ENCODE measurements at places on chromosomes 12 and 14.

DNA sequence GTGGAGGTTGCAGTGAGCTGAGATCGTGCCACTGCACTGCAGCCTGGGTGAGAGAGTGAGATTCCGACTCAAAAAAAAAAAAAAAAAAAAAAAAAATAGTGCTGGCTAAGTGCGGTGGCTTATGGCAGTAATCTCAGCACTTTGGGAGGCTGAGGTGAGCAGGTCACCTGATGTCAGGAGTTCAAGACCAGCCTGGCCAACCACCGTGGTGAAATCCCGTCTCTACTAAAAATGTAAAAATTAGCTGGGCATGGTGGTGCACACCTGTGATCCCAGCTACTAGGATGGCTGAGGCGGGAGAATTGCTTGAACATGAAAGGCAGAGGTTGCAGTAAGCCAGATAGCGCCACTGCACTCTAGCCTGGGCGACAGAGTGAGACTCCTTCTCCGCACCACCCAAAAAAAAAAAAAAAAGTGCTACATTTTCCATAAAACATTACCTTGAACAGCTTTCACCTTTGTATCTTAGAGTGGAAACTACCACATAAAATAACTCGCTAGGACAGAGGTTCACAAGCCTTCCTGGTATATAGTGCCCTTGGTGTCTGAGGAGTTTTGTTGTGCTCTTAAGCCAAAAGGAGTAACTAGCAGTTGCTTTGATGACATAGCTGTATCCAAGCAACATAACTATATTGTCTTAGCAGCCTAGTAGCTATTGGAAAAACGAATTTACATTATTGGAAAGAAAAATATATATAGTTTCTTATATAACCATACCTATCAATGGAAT, 11.1 kb downstream of the PTGES3 start:
- DNase-seq = no peak

GRCh38 chr14:66606826-66607225, 98.9 kb downstream of the GPHN start:
- DNase-seq = no peak

- no peak for DNase-seq
These were observed 192.1 kb downstream of the SNAPC1 start for GRCh38 chr14:61954306-61954705.

DNA sequence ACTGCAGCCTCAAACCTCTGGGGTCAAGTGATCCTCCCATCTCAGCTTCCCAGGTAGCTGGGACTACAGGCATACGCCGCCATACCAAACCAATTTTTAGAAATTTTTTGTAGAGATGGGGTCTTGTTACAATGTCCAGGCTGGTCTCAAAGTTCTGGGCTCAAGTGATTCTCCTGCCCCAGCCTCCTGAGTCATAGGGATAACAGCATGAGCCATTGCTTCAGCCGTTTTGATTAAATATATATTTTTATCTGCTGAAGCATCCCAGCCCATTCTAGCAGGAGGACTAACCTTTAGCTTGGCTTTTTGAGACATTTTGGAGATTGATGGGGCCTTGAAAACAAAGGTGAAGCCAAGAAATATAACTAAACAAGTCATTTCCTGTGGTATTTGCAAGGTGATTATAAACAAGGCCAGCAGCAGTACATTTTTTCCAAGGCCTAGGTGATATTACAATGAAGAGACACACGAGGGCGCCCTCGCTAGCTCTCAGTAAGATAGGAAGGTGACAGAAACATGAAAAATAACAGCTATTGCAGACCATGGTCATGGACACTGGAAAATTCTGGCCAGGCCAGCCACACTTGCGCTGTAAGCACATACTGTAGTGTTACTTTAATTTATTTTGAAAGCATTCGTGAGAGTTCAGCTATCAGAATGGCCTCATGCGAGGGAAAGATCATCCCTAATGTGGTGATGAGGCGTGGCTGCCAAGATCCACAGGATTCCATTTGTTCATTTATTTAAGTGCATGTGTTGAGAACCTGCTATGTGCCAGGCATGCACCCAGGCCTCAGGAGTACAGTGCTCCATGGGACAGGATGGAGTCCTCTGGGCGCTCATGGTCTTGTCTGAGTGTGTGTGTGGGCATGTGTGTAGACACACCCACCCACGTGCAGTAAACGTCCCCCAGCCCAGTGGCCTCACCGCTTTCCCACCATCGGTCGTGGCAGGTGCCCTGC, 63.5 kb downstream of the DGLUCY start:
- peak; percentile 70 for DNase-seq

- no peak for DNase-seq
These were observed 14.7 kb upstream of the LIMA1 start for GRCh38 chr12:50297996-50298395.

DNA sequence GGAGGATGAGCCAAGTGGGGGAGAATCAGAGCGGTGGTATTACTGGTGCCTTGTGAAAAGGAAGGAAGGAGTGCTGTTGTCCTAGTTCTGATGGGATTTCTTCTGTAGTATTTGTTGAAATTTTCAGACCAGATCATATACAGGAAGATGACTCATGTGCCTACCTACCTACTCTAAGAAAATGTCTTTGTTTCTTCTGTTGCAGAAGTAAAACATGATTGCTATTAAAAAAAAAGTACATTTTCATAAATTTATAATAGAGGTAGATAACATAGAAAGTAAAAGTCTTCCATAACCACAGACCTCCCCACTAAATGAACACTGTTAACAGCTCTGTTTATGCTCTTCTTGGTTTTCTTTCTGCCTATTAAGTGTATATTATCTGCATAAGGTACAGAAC, 26.9 kb downstream of the SAMD4A start:
- no peak for DNase-seq

DNA sequence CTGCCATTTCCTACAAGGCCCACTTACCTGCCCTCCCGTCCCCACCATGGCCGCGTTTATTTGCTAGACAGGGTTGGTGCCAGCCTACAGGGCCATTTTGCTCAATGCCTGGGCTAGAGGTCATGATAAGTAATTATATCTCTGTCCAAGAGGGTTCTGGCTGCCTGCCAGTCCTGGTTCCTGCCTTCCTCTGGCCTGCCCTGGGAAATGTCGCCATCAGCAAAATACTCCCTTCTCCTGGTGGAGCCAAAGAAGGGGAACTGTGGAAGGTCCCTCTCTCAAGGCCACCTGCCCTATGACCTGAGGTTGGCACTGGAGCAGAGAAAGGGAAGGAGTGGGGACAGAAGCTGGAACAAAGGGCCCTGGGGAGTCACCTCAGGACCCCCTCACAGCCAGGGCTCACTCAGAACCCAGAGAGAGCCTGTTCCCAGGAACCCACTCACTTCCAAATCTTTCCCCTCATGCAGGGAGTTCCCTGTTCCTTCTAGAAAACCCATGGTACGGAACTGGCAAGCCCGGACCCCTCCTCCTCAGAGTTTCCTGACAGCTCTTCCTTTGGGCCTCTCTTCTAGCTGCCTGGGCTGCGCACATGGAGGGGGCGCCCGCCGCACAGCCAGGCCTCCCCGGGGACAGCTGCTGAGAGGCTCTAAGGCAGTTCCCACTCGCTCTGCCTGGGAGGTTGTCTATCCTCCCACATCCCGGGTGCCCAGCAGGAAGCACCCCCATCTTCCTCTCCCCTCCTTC, 280.5 kb downstream of the DPF3 start:
- no peak for DNase-seq

GRCh38 chr12:103687253-103687652, 100.2 kb downstream of the STAB2 start:
- no peak for DNase-seq

GRCh38 chr14:33643426-33644181, 307.3 kb downstream of the EGLN3 start:
- no peak for DNase-seq

GRCh38 chr12:89844539-89844938, 135.9 kb upstream of the ATP2B1 start:
- no peak for DNase-seq

DNA sequence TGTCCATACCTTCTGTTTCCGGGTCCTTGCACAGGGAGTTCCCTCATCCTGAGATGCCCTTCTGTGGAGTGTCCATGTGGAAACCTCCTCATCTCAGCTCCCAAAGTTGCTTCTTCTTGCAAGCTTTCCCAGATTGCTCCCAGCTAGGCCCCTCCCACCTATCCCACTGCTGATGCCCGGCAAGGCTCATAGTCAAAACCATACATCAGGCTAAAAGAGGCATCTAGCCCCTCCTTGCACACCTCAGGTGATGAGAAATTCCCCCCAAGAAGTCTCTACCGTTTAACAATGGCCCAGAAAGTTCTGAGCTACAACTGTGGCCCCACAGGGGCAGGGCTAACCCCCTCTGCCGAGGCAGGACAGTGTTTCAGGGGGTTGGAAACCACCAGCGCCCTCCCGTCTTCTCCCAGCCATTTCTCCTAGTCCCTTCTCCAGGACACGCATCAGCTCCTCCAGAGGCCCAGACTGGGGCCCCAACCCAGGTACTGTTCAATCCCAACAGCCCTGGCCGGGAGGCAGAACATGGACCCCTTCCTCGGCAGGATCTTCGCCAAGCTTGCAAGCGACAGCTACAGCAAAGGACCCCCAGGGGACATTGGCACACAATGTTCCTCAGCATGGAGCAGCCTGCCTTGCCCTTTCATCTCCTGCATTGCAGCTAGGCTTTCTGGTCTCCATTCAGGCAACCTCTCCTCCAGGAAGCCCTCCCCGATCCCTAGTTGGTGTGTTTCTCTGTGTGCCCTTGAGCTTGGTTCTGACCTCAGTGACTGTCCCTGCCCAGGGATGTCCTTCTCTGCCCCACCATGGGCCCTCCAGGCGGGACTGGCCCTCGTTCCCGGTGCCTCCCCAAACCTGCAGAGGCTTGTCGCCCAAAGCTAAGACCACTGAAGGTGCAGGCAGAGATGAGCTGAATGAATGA, 4.5 kb upstream of the BEGAIN start:
- DNase-seq = no peak

DNA sequence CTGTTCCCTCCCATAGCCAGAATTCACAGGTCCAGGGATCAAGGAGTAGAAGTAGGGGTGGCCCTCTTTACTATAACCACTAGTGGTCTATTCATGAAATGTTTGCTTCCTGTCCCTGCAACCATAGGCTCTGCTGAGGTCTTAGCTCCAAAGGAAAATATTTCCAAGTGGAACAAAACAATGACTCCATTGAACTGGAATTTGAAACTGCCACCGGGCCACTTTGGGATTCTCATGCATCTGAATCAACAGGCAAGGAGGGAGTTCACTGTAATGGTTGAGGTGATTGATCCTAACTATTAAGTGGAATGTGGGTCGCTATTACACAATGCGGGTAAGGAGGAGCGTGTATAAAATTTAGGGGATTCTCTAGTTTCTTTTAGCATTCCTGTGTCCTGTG, 197.0 kb downstream of the ETNK1 start:
- DNase-seq = no peak

GRCh38 chr12:6372403-6373003, 2.9 kb downstream of the SCNN1A start:
- DNase-seq = no peak

GRCh38 chr14:86597279-86597678, 1067.3 kb downstream of the FLRT2 start:
- no peak for DNase-seq

GRCh38 chr12:2541631-2542204, 253.1 kb upstream of the FKBP4 start:
- no peak for DNase-seq

DNA sequence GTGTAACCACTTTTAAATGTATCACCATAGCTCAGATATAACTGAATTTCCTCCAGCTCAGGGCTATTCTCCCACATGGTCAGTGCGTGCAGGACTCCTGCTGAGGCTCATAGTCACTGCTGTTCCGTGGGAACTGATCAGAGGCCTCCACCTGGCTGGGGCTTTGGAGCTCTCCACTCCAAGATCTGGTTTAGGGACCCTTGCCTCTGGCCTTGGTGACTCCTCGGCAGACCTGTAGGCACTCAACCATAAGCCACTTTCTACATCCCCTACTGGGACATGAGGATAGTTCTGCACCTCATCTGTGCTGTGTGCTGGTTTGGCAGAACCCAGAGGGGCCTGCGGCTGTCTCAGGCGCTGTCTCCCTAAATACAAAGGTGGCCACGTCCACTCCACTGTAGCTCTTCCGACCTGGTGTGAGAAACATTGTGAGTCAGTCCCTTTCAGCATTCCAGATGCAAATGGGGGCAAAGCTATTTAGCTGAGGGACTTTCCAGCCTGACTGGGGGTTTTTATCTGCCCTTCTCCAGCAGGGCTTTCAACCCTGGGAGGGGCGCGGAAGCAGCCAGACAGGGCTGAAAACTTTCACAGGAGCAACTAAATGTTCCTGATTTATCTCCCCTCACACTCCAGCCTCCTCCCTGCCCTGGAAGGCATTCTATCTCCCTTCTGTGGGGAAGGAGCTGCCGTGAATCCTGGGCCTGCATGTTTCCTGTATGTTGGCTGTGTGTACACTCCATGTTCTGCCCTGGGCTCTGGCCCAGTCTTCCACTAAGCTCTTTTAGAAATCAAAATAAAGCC, 218.3 kb upstream of the DAAM1 start:
- DNase-seq = no peak

DNA sequence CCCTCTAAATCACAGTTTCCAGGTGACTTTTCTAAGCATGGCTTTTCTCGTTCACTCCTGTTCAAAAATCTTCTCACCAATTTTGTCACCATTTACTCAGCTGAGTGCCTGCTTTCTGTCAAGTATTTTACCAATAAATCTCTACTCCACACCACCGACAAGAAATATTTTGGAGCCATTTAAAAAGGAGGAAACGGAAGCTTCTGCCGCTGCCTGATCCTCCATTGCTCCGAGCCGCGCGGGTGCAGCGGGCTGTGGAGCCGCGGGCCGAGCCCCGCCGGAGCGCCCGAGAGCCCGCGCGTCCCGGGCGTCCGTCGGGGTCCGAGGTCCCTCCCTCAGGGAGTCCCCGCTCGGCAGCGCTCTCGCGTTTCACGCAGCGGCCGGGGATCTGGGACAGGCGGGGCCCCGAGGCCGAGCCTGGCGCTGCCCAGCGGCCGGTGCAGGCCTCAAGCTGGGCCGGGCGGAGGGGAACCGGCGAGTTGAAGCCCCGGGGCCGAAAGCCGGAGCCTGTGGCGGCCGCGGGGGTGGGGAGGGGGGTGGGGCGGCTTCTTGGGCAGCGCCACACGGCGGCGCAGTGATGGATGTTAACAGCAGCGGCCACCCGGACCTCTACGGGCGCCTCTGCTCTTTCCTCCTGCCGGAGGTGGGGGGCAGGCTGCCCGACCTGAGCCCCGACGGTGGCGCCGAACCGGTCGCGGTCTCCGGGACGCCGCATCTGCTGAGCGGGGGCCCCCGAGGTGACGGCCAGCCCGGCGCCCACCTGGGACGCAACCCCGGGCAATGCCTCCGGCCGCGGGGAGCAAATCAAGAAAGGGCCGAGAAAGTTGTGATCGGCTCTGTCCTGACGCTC, 1.1 kb upstream of the HEBP1 start:
- DNase-seq = peak; percentile 45

Measured in central memory CD4-positive, alpha-beta T cell (primary cell).